Globus pallidus (tissue), 1 donor: ENCODE measurements at places on chromosomes 2 and 18.
A peak's percentile ranks its signal among the peaks of the same experiment; 100 is the strongest.

- no peak for DNase-seq
Observed at GRCh38 chr2:19178175-19178574, 180.2 kb downstream of the OSR1 start.

GRCh38 chr2:173099804-173100203, 24.2 kb downstream of the MAP3K20 start:
- no peak for DNase-seq

DNA sequence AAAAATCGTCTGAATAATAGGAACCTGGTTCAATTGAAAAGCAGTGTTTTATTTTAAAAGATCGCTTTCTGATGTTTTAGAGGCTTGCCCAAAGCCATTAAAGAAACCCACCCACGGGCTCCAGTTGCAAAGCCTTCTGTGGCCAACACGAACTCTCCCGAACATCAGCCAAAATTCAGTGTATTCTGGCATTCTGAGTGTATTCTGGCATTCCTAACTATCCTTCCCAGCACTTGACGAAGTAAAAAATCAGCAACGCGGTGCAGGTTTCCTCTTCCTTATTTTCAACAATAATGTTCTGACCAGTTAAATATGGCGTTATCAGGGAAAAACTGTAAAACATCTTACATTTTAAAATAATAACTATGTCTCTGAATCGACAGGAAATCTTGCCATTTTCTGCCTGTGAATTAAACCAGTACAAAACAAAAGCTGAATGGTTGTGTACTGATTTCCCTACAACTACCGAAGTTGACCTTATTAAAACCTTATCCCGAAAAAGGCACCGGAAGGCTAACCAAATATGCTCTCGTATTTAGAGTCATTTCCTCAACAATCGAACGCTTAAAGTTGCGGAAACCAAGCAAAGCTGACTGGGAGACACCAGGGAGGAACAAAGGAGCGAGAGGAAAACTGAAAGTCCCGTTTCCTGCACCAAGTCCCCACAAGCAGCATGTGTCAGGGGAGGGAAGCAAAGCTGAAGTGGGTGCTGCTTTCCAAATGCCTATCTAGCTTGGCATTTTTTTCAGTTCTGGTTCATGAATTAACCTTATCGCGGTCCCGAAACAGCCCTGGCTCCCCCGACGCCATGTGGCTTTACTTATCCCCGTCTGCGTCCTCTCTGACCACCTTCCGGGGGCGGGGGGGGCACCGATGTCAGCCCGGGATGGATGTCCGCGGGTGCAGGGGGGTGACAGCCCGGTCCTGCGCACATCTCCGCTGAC, 44.3 kb downstream of the ZNF516 start:
- peak; percentile 65 for DNase-seq

DNA sequence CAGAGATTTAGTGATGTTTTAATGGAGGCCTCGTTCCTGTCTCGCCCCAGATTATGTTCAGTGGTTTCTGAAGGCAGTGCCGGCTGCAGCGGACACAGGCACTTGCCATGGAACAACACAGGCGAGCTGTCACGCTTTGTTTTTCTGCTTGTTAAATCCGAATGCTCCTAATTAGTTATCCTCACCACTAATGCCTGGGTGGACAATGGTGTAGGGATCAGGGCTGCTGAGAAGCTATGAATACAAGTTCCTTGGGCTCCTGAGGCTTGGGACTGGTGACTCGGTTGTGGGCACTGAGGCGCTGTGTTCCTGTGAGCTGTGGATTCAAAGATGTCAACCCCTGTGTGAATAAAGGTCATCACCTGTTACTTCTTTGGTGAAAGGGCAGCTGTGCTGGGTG, 123.5 kb downstream of the PLEKHM3 start:
- no peak for DNase-seq

DNA sequence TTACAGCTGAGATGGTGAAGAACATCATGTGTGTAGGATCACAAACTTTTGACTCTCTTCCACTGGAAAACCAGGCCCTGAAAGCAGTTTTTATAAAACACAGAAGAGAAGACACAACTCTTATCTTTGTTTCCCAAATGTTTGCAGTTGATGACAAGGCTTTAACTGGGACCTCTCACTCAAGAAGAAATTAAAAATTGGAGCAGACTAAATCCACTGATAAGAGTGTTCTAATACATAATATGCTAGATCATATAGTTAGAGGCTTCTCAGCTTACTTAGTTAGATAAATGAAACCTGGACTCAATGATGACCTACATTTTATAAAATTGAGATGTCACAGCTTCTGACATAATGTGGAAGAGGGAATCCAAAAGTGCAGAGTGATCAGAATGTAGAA, 158.3 kb upstream of the WDSUB1 start:
- no peak for DNase-seq

- peak; percentile 60 for DNase-seq
Observed at GRCh38 chr2:191165176-191165643, 14.4 kb upstream of the STAT4 start.

- no peak for DNase-seq
Observed at GRCh38 chr2:20977520-20978180, 66.2 kb downstream of the APOB start.

- DNase-seq, result no peak
Observed at GRCh38 chr2:39135690-39136259, 14.9 kb upstream of the SOS1 start.
